ENCODE measurements at places on chromosomes 4 and X.

GRCh38 chr4:13207226-13207625 lies 276.9 kb downstream of the RAB28 start:
- DNase-seq = no peak

GRCh38 chr4:108058685-108059440 lies 69.2 kb downstream of the HADH start:
- DNase-seq = no peak

GRCh38 chr4:186700746-186701145 lies 22.9 kb downstream of the FAT1 start:
- no peak for DNase-seq

- DNase-seq = no peak
These were observed 18.7 kb downstream of the UBA6 start for GRCh38 chr4:67682266-67682665.

DNA sequence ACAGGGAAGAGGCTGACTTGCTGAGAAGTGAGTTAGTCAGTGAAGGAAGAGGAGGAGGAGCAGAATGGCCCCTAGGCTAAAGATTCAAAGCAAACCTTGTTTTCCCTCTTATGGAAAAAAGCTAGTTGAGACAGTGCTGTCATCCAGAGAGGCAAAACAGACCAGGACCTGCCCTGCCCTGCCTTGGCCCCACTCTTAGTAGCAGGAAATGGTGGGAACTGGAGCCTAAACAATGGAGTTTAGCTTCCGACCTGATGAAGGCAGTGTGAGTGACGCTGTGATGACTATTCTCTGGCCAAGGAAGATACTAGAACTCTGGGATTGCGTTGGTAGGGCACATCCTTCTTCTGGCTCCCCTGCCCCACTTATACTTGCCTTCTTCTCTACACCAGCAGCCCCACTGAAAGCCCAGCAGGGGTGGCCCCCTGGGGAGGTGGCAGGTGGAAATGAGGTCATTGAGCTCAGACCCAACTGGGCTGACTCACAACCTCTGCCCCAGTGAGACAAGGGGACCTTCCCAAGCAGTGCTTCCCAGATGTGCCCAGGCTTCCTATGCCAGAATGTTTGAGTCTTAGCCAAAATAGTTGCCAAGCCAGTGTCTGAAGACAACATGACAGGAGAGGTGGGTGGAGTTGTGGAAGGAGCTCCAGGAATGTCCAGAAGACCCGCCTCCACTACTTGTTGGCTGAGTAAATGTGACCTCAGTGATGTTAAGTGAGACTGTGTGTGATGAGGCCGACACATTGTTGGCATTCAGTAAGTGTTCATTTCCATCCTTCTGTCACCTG lies 38.8 kb downstream of the MSN start:
- no peak for DNase-seq

- DNase-seq = no peak
These were observed 44.5 kb downstream of the STIM2 start for GRCh38 chr4:26905172-26905571.

DNA sequence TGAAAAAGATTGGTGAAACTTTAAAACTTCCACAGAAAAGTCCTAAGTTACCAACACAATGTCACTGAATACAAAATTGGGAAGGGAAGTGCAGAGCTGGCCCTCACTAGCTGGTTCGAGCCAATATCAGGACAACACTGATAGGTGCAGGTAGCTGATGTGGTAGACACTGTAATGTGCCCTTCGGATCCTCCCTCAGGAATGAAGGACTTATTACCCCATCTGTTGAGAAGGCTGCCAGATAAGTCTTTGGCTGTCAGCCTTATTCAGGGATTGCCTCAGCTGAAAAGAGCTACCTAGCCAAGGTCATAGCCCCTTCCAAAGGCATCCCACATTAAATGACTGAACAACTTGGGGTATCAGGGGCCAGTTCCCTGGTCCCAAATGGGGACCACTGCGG lies 5.3 kb downstream of the MCF2 start:
- DNase-seq = no peak

GRCh38 chrX:83022020-83022419 lies 486.1 kb upstream of the POU3F4 start:
- DNase-seq = no peak

GRCh38 chr4:3873408-3874027 lies 107.3 kb downstream of the ADRA2C start:
- DNase-seq = no peak

- no peak for DNase-seq
These were observed 202.6 kb downstream of the TMA16 start for GRCh38 chr4:163697121-163697520.

- no peak for DNase-seq
These were observed 32.5 kb downstream of the IDS start for GRCh38 chrX:149472625-149473024.

DNA sequence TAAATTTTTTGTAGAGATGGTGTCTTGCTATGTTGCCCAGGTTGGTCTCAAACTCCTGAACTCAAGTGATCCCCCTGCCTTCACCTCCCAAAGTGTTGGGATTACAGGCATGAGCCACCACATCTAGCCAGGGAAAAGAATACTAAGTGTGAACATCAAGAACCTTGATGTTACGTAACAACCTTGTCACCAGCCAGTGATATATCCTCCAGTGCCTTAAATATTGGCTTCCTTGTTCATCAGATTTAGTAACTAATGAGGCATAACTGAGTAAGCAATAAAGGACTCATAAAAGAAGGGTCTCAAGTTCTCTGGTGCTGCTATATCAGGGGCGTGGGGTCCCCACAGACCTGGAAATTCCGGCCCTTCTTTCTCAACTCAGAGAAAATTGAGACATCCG lies 60.5 kb upstream of the ENPEP start:
- DNase-seq = no peak

GRCh38 chr4:28436191-28437080 lies 1575.8 kb downstream of the STIM2 start:
- no peak for DNase-seq

DNA sequence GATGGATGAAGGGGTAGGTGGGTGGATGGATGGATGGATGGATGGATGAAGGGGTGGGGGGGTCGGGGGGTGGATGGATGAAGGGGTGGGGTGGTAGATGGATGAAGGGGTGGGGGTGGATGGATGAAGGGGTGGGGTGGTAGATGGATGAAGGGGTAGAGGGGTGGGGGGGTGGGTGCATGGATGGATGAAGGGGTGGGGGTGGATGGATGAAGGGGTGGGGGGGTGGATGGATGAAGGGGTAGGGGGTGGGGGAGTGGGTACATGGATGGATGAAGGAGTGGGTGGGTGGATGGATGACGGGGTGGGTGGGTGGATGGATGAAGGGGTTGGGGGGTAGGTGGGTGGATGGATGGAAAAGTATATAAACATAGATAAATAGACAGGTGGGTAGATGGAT lies 74.2 kb downstream of the PRKX start:
- no peak for DNase-seq

- DNase-seq = no peak
These were observed 86.1 kb downstream of the CENPC start for GRCh38 chr4:67459164-67459563.

DNA sequence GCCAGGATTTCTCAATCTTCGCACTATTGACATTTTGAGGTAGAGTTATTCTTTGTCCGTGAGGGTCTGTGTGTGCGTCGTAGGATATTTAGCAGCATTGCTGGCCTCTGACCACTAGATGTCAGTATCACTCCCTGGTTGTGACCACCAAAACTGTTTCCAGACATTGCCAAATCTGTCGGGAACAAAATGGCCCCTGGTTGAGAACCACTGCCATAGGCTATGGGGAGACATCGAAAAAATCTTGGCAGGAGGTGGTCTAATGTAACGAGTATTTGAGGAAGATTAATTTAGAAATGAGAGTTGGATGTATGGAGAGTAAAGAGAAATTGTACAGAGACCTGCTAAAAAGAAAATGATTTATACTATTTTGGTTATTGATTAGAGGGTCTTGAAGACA lies 108.4 kb downstream of the DOCK11 start:
- DNase-seq = peak; percentile 9

- DNase-seq = no peak
These were observed 41.0 kb upstream of the ZNF330 start for GRCh38 chr4:141179474-141180373.

GRCh38 chrX:110359273-110359672 lies 625 bp downstream of the RTL9 start:
- DNase-seq = no peak

DNA sequence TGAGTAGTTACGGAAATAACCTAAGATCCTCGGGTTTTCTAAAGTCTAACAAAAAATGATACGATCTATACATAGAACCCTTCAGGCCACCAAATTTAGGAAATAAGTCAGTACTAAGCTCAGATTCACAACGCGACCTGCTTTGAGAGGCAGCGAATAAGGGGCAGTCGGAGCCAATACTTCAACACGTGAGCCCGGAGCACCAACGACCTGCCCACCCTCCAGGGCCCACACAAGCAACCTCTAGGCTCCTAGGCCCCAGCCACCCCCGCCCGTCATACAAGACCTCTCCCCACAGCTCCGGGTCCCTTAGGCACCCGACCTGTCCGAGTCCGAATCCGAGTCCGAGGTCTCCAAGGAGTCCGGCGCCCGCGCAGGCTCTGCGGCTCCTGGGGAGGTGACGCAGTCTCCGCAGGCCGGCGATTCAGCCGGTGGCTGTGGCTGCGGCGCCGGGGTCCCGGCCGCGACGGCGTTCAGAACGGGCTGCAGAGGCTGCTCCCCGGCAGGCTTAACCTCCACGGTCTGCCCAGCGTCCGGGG lies 580 bp downstream of the NAF1 start:
- DNase-seq = peak; percentile 41

DNA sequence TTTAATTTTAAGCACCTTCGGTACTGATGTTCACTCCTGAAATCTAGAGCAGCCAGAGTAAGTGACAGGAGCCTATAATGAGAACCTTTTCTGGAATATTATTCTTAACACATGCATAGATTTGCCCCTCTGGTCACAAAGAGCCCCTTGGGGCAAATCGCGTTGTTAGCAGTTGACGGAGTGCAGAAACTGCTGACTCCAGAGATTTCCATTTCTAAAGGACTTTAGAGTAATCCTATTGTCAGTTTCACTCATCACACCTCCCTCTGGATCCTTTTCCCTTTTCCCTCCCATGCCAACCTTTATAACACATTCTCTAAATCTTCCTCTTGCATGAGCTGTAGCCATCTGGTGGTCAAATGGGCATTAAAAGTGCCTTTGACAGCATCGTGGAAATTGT lies 264.9 kb upstream of the PRPS2 start:
- DNase-seq = no peak

GRCh38 chr4:103018391-103019307 lies 856 bp downstream of the SLC9B1 start:
- DNase-seq = no peak

DNA sequence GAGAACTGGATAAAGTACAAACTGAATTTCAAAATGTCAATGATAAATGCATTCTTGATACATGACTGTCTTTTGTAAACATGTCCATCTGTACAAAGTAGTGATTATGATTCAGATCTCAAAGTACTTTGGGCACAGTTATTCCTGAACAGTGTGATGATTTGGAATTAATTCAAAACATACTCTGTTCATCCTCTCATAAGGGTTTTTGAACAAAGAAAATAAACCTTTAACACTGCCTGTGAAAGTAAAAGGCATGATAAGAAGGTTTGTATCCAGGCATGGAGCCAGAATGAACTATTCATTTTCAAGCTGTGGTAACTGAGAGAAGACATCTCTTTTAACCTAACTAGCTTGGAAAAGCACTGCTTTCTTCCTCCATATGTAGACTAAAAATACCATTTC lies 883 bp upstream of the KLHL4 start:
- DNase-seq = no peak

- DNase-seq = no peak
These were observed 7.0 kb downstream of the RTL5 start for GRCh38 chrX:72124540-72125201.

- DNase-seq = no peak
These were observed 23.5 kb downstream of the INTS6L start for GRCh38 chrX:135543924-135544323.

GRCh38 chr4:6041800-6042199 lies 23.6 kb upstream of the C4orf50 start:
- no peak for DNase-seq

- DNase-seq = no peak
These were observed 439.4 kb downstream of the RAPGEF2 start for GRCh38 chr4:159542296-159542695.

- no peak for DNase-seq
These were observed 692.4 kb downstream of the PCDH19 start for GRCh38 chrX:99717716-99718115.

GRCh38 chr4:182533964-182534363 lies 290.8 kb downstream of the TENM3 start:
- no peak for DNase-seq

DNA sequence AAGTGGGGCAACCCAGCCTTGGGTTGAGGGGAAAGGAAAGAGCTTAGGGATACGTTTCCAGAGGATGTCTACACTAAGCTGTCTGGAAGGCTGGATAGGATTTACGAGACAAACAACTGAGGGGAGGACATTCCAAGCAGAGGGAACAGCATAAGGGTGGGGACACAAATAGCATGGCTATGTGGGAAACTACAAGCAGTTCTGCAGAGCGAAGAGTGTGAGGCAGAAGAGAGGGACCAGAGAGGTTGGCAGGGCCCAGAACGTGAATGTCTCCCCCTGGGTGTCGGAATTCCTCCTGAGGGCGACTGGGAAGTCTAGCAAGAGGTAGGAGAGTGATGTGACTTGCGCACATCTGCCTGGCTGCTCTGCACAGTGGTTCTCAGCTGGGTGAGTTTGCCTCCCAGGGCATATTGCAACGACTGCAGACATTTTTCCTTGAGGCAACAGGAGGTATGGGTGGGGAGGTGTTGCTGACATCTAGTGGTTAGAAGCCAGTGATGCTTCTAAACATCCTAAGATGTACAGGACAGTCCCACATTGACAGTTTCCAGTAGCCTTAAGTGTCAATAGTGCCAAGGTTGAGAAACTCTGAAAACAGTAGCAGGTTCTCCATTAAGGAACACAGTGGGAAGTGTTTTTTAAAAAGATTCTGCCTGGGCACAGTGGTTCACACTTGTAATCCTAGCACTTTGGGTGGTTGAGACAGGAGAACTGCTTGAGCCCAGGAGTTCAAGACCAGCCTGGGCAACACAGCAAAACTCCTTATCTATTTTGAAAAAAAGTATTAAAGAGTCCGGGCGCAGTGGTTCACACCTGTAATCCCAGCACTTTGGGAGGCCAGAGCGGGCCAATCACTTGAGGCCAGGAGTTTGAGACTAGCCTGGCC lies 9.2 kb downstream of the NDUFA1 start:
- DNase-seq = no peak

- no peak for DNase-seq
These were observed 3.0 kb upstream of the IRF2 start for GRCh38 chr4:184477201-184477999.

DNA sequence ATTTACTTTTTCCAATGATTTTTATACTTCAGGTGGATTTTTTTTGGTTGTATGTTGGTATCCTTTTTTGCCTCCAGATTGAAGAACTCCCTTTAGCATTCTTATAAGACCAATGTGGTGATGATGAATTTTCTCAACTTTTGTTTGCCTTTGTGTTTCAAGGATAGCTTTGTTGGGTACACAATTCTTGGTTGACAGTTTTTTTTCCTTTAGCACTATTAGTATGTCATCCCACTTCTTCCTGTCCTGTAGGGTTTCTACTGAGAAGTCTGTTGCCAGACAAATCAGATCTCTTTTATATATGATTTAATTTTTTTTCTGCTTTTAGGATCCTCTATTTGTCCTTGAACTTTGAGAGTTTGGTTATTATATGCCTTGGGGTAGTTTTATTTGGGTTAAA lies 463.0 kb upstream of the GALNT7 start:
- no peak for DNase-seq
